Activated T-helper 1 cell treated with Interleukin-2 at 50 U/mL for 16 hours (primary cell): ENCODE measurements at places on chromosomes 16 and 17.

GRCh38 chr16:66569827-66570405, 3.7 kb downstream of the CMTM1 start:
- no peak for DNase-seq

GRCh38 chr17:50928646-50929045, 62.5 kb upstream of the TOB1 start:
- no peak for DNase-seq

- no peak for DNase-seq
Observed at GRCh38 chr17:79615926-79616325, 5.1 kb upstream of the RBFOX3 start.

DNA sequence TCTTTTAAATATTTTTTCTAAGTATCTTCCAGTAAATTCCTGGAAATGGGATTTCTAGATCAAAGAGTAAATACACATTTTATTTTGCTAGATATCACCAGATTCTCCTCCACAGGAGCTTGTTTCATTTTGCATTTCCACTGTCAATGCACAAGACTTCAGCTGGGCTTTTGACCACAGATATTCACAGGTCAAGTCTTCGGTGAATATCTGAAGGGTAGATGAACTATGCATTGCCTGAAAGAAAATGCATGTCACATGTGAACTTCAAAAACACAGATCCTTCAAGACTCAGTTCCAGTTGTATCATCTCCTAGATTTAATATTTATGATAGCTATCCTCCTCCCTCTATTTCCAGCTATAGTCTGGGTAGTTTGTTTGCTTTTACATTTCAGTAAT, 963.6 kb upstream of the GOT2 start:
- no peak for DNase-seq

- no peak for DNase-seq
Observed at GRCh38 chr17:64002658-64003525, 4.7 kb downstream of the PRR29 start.

- DNase-seq: no peak
Observed at GRCh38 chr17:8698162-8698971, 46.3 kb downstream of the CCDC42 start.

- DNase-seq: no peak
Observed at GRCh38 chr17:78532311-78532710, 44.9 kb downstream of the DNAH17 start.
